Uterus (tissue), 4 donors: ENCODE measurements at places on chromosomes 13 and 19.
A peak's percentile ranks its signal among the peaks of the same experiment; 100 is the strongest.

DNA sequence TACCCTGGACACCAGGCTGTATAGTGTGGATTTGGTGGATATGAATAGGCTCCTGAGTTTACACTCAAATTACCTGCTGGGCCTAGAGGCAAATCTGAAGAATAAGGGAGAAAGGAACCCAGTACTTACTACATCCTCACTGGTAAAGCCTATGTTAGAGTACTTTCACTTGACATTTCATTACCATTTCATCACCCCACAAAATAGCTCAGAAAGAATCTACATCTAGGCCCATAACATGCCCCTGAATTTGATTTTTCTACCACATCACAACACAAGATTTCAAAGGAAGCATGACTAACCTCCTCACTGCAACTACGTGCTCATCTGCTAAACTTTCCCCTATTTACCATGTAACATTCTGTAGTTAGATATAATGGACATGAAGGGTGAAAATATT, 43.3 kb downstream of the VWA8 start:
- no peak for DNase-seq

DNA sequence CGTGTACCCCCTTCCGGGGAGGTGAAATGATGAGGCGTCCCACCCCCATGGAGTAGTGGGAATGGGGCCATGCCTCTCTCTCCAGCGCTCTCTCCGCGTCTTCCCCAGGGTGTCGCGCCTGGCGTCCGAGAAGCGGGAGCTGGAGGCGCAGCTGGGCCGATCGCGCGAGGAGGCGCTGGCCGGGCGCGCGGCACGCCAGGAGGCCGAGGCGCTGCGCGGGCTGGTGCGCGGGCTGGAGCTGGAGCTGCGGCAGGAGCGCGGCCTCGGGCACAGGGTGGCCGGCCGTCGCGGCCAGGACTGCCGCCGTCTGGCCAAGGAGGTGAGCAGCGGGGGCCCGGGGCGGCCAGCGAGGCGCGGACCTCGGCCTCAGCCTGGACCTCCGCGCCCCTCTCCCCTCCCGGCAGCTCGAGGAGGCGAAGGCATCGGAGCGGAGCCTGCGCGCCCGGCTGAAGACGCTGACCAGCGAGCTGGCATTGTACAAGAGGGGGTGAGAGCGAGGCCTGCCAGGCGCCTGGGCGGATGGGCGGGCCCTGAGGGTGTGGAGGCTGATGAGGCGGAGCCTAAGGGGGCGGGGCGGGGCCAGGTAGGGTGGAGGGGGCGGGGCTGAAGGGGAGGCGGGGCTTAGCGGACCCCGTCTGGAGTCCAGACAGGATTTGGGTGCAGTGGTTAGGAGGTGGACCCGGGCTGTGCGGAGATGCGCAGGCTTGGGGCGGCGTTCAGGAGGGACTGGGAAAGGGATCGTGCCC, 7.7 kb downstream of the PGLYRP1 start:
- peak; percentile 46 for DNase-seq

- DNase-seq = no peak
Observed at GRCh38 chr19:57302727-57303401, 17.4 kb upstream of the ZNF543 start.

- no peak for DNase-seq
Observed at GRCh38 chr13:41059456-41060081, 1.7 kb upstream of the WBP4 start.

DNA sequence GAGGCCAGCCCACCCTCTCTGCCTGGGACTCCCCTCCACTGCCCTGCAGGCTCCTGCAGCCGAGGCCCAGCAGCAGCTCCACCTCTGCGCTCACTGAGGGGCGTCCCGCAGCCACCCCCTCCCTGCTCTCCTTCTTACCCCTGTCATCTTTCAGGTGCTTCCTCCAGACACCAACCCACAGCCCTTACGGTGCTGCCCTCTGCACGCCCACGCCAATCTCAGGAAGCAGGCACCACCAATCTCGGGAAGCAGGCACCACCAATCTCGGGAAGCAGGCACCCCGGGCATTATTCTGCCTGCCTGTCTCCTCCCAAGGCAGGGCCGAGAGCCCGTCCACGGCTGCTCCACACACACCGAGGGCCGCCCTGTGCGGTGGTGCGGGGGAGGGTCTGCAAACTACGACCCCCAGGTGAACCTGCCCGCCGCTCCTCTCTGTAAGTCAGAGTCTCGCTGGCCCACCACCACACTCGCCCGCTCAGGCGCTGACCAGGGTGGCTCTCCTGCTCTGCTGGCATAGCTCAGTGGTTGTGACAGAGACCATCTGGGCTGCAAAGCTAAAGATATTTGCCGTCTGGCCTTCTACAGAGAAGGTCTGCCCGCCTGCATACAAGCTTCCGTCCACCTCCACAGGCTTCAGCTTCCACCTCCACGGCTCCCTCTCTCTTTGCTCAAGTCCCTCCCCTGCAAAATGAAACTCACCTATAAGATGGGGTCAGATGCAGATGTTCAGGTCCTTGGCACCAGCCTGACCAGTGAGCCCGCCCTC, 2.9 kb downstream of the LSM7 start:
- no peak for DNase-seq

DNA sequence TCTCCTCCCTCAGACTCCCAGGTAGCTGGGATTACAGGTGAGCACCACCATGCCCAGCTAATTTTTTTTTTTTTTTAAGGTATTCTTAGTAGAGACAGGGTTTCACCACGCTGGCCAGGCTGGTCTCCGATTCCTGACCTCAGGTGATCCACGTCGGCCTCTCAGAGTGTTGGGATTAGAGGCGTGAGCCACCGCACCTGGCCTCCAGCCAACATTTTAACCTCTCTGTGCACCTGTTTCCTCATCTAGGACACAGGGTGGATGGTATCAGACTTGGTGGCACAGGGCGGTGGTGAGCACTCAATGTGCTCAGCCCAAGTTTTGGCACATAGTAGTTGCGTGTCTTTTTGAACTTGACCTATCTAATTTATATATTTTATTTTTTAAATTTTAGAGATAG, 12.5 kb downstream of the APBA3 start:
- no peak for DNase-seq

DNA sequence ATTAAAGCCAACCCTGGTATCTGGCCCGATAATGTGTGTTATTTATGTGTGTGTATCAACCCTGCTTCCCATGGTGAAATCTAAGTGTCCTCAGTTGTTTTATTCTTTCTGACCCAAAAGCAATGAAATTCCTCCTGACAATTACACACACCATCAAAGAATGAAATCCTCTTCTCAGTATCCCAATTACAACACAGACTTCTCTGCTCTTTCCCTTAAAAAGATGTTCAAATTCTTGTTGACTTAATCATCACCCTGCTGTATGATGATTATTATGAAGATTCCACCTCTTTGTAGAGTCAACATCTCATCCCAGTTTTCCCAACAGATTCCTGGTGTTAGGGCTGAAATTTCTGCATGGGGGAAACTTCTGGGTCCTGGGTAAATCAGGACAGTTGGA, 8.9 kb upstream of the TRPC4 start:
- DNase-seq = no peak

GRCh38 chr19:31451686-31452330, 102.6 kb upstream of the TSHZ3 start:
- no peak for DNase-seq

DNA sequence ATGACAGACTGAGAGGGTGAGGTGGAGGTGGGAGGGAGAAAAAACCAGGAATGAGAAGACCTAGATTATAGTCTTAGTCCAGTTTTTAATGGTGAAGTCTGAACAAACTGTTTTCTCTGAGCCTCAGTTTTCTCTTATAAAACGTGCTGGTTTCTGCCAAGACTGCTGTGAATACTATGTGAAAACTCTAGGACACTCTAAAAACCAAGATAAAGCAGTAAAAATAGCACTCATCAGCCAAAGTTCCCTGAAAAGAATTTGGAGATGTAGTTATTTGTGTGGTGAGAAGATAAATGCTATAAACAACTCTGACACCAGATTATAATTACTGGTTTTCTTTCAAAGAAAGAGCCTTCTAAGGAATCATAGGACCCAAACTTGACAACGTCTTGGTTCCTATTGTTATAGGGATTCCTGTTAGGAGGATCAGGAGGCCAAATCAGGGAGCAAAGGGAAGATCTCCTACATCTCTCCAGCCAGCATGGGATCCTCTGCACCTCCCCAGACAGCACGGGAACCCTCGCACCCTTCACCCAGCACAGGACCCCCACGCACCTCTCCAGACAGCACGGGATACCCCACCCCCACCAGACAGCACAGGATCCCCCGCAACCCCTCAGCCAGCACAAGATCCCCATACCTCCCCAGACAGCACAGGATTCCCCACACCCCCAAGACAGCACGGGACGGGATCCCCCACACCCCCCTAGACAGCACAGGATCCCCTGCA, 130.2 kb downstream of the MIPEP start:
- no peak for DNase-seq

GRCh38 chr13:61975001-61975400, 559.4 kb upstream of the PCDH20 start:
- no peak for DNase-seq

GRCh38 chr19:47719047-47719859, 6.0 kb downstream of the EHD2 start:
- DNase-seq = peak; percentile 93

DNA sequence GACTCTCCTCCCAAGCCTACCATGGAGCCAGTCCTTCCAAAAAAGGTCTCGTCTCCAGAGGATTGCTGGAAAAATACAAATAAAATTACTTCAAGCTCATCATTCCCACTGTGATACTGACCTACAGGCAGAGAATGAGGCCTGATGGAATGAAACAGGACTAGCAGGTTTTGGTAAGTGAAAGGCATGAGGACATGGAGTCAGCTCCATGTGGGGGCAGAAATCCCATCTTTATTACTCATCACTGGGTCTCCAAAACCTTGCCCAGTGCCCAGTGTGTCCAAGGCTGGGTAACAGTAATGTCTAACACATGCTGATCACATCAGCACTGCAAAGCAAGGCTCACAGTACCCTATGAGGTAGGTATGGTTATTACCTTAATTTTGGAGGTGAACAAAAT, 235.4 kb downstream of the DNAJC15 start:
- DNase-seq = no peak

DNA sequence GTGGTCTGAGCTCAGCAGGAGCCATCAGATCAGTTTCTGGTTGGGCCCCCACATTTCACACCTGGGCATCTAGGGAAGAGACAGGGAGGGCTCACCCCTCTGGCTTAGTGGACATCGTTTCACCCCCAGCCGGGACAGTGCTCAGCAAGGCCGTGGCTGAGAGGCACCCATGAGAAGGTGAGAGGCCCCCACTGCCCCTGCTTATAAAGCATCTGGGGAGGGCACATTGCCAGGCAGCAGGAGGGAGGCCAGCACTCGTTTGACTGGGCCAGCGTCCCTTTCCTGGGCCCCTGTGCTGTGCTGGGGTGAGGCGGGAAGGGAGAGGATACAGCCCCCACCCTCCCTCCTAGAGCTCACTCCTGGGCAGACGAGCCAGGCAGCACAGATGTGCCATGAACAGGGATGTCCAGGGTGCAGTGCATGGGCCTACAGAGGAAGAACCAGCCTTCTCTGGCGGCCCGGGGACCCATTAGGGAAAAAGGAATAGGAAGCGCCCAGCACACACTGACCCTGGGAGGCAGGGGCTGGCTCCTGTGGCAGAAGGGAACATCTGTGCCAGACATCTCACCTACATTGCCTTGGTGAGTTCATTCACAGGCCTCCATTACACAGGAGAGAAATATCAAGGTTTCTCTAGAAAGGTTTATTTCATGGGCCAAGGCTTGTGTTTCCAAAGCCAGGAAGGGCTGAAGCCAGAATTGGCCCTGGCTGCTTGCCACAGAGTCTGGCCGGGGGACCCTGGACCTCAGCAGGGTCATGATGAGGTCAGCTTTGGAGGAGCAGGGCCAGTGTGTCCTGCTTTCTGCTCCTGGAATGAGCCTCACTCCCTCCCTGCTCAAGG, 7.7 kb downstream of the AP1M1 start:
- DNase-seq = peak; percentile 55

DNA sequence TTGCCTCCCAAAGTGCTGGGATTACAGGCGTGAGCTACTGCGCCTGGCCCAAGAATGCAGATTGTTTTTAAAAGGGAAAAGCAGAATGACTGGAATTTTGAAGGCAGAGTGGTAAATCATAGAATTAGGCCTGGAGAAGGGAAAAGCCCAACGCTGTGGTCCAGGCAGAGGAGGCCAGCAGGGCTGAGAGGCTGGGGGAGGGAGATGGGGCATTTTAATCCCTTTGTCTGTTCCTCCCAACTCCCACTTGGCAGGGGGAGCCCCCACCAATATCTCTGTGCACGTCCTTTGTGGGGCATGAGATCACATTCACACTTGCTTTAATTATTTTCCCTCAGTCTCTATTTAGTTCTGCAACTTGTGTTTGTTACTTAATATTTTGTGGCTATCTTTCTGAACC, 54.4 kb upstream of the RANBP3 start:
- no peak for DNase-seq

GRCh38 chr19:41316306-41316920, 6.4 kb downstream of the CCDC97 start:
- no peak for DNase-seq

DNA sequence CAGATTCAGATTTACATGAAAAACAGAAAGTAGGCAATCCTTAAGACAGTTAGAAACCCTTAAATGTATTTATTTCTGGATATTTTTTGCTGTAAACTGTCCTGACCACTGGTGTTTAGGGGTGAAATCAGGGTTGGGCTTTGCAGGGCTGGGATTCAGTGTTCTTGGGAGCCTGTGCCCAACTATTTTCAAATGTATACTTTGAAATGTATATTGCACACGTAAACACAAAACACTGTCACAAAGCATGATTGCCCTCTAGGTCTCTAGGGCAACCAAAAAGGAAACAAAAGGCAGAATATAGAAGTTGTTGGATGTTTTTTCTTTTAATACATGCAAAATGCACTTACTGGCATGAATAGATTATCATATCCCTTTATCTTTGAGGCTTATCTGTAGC, 1185.4 kb downstream of the DIAPH3 start:
- DNase-seq = no peak

GRCh38 chr13:114063545-114064449, 68.6 kb downstream of the RASA3 start:
- DNase-seq = peak; percentile 76

DNA sequence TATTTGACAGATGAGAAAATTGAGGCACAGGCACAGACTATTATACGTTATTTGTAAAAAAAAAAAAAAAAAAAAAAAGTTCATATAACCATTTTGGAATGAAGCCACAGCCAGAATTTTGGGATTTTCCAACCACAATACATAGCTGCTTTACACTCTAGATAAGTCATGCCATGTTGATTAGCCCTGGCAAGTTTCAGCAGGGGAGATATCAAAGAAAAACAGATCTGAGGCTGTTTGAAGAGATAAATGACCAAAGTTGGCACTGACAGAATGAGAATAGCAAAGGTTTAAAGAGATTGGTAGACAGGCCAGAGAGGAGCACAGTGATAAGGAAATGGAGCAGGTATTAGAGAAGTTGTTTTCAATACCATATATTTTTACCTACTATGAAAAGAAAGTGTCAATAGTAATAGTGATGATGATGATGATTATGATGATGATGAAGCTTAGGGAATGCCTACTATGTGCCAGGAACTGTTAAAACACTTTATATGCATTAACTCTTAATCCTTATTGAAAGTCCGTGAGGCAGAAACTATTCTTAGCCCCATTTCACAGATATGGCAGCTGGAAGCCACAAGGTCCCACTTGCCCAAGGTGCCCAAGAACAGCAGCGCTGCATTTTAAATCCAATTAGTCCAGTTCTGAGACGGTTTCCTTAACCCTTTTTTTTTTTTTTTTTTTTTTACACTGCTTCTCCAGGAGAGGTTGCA, 105.5 kb downstream of the MBNL2 start:
- no peak for DNase-seq

- DNase-seq = no peak
Observed at GRCh38 chr19:56837004-56837403, 3.5 kb downstream of the PEG3 start.

- no peak for DNase-seq
Observed at GRCh38 chr19:51640386-51640785, 6.2 kb downstream of the SIGLEC14 start.
